ENCODE measurements at places on chromosomes 12 and 14.

- DNase-seq = no peak
Measured at GRCh38 chr12:45049912-45050750, 768 bp downstream of the DBX2 start.

DNA sequence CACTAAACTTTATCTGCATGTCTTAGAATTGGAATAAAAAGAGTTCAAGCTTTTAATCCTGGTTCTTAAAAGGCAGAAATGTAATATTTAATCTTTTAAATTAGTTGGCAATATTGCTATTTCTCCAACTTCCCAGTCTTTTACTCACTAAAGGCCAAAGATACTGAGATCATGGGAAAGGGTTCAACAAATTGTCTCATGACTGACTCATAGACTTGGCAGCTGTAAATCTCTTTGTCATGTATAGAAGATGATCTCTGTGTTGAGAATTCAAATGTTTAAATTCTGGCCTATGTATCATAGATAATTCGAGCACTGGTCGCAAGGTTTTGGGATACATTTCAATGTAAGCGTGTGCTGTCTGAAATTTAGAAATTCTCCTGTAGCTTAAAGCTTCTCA lies 40.1 kb upstream of the STRAP start:
- no peak for DNase-seq

GRCh38 chr12:50934981-50935807 lies 17.1 kb upstream of the HIGD1C start:
- DNase-seq = no peak

- peak; percentile 70 for DNase-seq
Measured at GRCh38 chr14:22471545-22472121, 117.4 kb downstream of the DAD1 start.

DNA sequence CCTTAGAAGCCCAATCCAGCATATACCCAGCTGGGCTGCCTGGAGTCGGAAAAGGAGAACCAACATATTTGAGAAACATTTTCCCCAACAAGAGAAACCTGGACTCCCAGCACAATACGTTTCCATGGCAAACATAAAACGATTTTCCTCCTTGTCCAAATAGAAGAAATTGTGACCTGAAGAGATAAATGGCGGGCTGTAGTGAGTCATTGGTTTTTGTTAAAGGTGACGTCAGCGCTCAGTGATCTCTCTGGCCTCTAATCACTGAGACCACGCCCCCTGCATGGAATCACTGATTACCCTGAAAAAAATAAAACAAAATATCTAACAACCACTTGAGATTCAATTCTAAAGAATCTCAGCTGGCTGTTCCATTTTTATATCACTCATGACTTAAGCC lies 6.0 kb downstream of the CCDC60 start:
- DNase-seq = no peak

GRCh38 chr12:105449431-105449830 lies 118.9 kb downstream of the C12orf75 start:
- no peak for DNase-seq

Data from SK-MEL-5 (cell line).